Left lung (tissue), 14 donors: ENCODE measurements at places on chromosomes 5 and 9.

DNA sequence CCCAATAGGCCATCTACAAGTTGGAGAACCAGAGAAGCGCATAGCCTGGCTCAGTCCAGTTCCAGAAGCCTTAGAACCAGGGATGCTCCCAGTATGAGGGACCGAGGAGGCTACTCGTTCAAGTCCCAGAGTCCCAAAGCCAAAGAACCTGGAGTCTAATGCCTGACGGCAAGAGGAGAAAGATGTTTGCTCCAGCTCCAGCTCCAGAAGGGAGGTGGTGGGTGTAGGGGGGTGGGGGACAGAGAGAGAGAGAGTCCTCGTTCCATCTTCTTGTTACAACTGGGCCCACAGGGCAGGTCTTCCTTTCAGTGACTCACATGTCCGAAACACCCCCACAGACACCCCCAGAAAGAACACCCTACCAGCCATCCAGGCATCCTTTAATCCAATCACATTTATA is 63.9 kb downstream of the SEC61B start:
- H3K4me3 ChIP-seq, result no peak overlapping the region
- no peaks in the 10 kb centered on the region for H3K27me3 ChIP-seq
- H3K36me3 ChIP-seq, result no peaks in the 10 kb centered on the region
- H3K27ac ChIP-seq, result no peak overlapping the region

DNA sequence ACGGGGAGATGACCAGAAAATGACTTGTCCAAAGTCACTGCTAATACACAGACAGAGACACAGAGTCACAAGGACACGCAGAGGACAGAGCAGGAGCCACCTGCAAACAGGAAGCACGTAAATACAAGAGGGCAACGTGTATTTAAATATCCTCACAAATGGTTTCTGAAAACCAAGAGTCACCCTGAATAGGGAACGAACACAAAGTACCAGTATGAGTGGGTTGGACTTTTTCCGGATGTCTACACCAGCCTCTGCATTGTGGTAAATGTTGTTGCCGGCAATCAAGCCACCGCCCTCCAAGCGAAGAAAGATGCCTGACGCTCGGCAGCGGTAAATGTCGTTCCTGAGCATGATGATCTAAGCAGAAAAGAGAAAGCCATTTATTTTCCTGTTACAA is 44.5 kb downstream of the FBXO10 start:
- H3K4me3 ChIP-seq, result no peak overlapping the region
- H3K4me1 ChIP-seq, result no peaks in the 10 kb centered on the region
- H3K27ac ChIP-seq, result no peak overlapping the region

GRCh38 chr5:94313188-94313587 is 305.2 kb downstream of the KIAA0825 start:
- H3K4me3 ChIP-seq, result no peak overlapping the region
- no peaks in the 10 kb centered on the region for H3K27me3 ChIP-seq
- no peak overlapping the region for H3K27ac ChIP-seq
- DNase-seq, result no peak
- H3K36me3 ChIP-seq, result no peaks in the 10 kb centered on the region
- H3K4me1 ChIP-seq, result no peaks in the 10 kb centered on the region

DNA sequence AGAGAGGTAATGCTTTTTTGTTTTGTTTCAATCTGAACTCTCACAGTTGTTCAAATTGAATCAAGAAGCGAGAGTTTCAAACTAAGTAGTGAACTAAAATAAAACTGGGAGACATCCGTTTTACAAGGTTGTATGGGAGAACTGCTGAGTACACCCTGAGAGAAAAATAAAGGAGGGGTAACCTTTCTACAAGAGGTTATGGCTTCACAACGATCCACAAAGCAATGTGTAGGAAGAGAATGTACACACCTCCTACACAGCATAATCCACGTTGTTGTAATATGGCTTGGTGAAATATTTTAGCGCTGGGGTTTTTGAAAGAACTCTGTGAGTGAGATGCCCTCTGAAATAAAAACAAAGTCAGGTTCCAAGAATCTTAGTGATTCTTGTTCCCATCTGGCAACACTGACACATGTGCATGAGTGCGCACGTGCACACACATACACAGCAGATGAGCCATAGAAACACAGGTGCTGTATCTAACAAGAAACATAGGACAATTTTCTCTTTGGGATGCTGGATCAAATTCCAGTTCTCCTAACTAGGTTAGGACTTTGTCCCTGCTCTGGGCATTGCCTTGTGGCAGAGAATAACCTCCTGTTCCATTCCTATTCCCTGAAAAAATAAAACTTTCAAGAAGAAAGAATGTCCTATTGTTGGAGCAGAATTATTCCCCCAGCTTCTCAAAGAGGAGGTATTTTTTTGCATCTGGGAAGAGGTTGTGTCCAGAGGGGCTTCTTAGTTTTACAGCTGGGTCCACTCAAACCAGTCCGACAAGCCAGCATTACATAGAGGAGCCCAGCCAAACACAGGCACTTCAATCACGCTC is 94.5 kb upstream of the EFNA5 start:
- H3K36me3 ChIP-seq, result no peaks in the 10 kb centered on the region
- H3K4me3 ChIP-seq, result no peak overlapping the region
- no peaks in the 10 kb centered on the region for H3K4me1 ChIP-seq
- no peak overlapping the region for H3K27ac ChIP-seq
- H3K27me3 ChIP-seq, result no peaks in the 10 kb centered on the region
